ENCODE measurements at places on chromosomes 3 and 15. TPM values are rescaled to one million over a fixed set of nuclear protein-coding genes. Genes with fewer than 3 reads are reported as not detected.
A peak's percentile ranks its signal among the peaks of the same experiment; 100 is the strongest.

ASB14 gene
- polyA plus RNA-seq, result not detected

ZDHHC19 gene
- polyA plus RNA-seq, result 0.92 TPM

IL5RA gene
- 0.22 TPM for polyA plus RNA-seq

LTF gene
- 34.7 TPM for polyA plus RNA-seq

TM4SF4 gene
- polyA plus RNA-seq, result 0.92 TPM

CKMT1A gene
- 19.9 TPM for polyA plus RNA-seq

SCAMP5 gene
- polyA plus RNA-seq, result 29.5 TPM

SLTM gene
- 30.5 TPM for polyA plus RNA-seq

KBTBD13 gene
- not detected for polyA plus RNA-seq

TNNC1 gene
- 86.6 TPM for polyA plus RNA-seq

AMT gene
- 44.1 TPM for polyA plus RNA-seq

PP2D1 gene
- polyA plus RNA-seq, result not detected

DNA sequence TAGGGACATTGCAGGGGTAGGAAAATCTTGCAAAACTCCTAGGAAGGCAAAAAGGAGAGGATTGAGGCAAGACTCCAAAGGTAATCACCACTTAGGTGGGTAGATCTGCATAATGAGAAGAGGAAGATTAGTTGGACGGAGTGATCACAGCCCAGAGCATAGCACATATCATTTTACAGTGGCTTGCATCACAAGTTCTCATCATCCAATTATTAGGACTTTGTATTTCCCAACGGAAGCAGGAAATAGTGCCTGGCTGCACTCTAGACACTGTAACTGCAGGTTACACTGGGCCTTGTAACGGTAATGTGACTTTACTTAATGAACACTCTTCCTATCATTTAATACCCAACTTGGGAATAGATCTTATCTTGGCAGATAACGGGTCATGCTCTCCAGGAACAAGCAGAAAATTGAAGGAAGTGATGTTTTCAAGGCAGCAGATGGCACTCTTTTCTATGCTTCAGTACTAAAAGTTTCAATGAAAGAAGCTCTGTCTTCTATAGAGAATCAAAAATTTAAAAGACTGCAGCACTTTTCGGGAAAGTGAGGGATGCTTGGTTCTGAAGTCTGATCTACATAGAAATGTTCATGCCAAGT lies 101.9 kb upstream of the KCNMB2 start:
- DNase-seq, result no peak

GRCh38 chr15:79724312-79724711 lies 172.5 kb downstream of the MTHFS start:
- no peak for DNase-seq

GRCh38 chr3:14329116-14329830 lies 73.1 kb upstream of the SLC6A6 start:
- peak; percentile 76 for DNase-seq

GRCh38 chr3:36444909-36445308 lies 64.6 kb downstream of the STAC start:
- no peak for DNase-seq

DNA sequence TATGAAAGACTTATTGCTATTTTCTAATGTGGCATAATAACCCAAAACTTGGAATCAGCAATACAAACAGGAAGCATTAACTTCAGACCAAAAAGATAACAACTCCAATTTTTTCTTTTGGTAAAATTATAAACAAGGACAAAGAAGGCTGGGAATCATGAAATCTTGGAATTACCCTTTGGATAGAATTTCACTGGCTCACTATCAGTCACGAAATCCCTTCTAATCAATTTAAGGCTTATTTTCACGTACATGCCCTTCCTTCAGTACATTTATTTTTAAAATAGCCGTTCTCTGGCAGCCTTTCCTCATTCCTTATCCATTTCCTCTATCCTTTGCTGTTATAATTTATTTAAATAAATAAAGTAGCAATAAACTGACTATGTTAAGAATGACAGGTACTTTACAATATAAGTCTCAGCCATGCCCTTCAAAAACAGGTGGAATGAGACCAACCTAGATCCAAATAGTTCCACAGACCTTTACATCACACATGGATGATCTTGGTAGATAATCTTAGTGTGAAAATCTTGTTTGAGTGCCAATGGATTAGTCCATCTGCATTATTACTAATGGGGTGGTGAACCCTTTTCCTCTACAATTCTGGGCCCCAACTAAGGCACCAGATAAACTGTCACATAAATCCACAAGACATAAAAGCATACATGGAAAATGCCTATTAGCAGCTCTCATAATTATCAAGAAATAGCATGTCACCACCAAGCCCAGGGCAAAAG lies 38.9 kb downstream of the ABI3BP start:
- no peak for DNase-seq

GRCh38 chr15:75923756-75924155 lies 20.1 kb downstream of the FBXO22 start:
- DNase-seq, result no peak

GRCh38 chr15:78263907-78264303 lies 457 bp upstream of the DNAJA4 start:
- no peak for DNase-seq

- no peak for DNase-seq
These were observed 16.5 kb downstream of the LMCD1 start for GRCh38 chr3:8518138-8518537.

DNA sequence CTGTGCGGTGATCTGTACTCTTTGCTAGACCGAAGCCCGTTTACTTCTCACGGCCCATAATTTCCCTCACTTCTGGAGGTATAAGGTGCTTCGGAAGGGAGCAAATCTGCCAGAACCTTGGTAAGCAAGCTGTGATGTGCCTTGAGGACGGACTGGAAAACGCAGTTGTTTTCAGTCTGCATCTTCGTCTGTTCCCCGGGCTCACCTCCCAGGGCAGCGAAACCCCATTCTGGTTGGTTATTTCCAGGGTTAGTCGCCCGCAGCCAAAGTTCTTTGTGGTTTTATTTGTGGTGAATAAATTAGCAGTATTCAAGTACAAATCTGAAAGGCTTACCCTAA lies 401 bp downstream of the RAMAC start:
- DNase-seq, result no peak

DNA sequence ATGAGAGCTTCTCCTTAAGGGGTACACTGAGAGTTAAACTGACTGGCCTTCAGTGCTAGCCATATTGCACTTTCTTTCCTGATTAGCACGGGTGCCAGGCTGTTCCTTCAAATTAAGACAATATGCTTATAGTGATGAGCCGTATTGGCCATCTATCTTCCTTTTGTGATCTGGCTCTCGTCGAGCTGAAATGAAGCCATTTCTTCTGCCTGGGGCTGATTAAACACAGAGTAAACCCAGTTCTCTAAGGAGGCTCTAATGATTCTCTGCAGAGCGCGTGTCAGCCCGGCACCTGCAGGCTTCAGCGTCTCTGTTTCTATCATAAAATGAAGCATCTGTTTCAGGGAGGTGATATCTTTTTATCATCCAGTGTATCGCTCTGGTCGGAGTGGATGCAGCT lies 107.5 kb upstream of the NR2F2 start:
- no peak for DNase-seq

DNA sequence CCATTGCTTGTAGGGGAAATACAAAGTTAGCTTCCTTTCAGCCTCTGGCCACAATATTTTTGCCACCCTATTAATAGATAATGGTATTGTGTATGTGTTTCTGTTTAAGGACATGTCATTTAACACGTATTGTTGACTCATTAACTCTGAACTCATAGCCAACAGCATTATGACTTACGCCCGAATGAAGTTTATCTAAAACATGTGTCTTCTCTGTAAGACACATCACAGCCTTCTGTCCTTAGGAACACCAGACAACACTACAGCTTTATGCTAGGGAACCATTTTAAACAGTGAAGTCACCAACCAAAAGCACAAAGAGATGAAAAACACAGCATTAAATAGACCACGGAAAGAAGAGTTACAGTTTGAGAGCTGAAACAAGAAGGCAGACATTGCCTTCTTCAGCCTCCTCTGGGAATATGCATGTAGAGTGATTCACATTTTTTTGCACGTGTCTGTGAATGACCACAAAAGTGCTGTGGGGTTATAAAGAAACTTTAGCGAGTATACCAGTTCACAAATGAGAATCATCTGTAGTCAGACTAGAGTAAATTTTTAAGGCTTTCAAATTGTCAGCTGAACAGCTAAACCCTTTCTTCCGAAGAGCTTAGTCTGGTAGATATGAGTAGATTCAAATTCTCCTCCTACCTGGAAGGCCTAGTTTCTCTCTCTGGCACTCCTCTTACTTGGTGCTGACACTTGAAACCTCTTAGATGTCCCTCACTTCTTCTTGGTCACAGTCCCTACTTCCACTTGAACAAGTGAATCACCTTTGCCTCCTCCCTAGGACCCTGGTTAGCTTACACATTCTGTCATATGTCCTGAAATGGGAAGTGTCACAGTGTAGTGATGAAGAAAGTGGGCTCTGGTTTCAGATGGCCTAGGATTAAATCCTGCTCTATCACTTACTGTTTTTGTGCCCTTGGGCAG lies 32.2 kb downstream of the MCTP2 start:
- no peak for DNase-seq

GRCh38 chr3:16514755-16515353 lies 1.4 kb upstream of the RFTN1 start:
- no peak for DNase-seq

- DNase-seq, result no peak
These were observed 2.8 kb upstream of the GP5 start for GRCh38 chr3:194401868-194402329.

DNA sequence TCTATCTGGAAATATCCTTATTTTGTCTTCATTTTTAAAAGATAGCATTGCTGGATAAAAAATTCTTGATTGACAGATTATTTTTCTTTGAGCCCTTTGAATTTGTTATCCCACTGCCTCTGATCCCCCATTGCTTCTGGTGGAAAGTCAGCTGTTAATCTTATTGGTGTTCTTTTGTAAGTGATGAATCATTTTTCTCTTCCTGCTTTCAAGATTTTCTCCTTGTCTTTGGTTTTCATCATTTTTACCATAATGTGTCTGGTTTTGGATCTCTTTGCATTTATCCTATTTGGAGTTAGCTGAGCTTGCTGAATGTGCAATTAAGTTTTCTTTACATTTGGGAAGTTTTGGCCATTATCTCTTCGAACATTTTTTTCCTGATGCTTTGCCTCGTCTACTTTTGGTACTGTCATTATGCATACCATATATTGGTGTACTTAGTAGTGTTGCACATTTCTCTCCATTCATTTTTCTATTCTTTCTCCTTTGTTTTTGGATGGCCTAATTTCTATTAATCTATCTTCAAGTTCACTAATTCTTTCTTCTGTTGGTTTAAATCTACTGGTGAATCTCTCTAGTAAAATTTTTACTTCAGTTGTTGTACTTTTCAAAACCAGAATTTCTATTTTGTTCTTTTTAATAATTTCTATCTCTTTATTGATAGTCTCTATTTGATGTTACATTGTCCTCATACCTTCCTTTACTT lies 440.0 kb upstream of the PROK2 start:
- DNase-seq, result no peak

GRCh38 chr15:42729409-42729808 lies 7.5 kb downstream of the CDAN1 start:
- no peak for DNase-seq

DNA sequence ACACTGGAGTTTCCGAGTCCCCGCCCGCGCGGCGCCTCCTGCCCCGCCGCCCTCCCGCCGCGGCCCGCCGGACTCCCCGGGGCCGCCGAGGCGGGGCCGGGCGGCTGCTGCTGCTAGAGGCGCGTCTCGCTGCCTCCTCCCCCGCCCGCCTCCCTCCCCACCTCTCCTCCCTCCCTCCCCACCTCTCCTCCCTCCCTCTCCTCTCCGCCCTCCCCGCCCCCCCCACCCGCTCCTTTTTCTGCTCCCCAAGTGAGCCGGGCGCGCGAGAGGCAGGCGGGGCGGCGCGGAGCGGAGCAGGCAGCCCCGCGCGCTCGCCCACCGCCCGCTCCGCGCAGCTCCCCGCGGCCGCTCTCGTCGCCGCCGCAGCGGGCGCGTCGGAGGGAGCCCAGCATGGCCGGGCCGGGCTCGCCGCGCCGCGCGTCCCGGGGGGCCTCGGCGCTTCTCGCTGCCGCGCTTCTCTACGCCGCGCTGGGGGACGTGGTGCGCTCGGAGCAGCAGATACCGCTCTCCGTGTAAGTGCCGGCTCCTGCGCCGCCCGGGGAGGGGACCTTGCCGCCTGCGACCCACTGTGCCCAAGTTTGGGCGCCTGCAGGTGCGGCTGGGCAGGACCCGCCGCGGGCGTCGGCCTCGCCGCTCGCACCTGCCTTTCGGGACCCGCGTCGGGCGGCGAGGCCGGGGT lies at the start of gene CACNA2D3:
Gene CACNA2D3, plus strand, starts transcription at position 229 of the 679 bp plus-strand sequence.
- peak; percentile 74 for DNase-seq

GRCh38 chr3:52171514-52172261 lies 17.5 kb upstream of the POC1A start:
- DNase-seq, result no peak

DNA sequence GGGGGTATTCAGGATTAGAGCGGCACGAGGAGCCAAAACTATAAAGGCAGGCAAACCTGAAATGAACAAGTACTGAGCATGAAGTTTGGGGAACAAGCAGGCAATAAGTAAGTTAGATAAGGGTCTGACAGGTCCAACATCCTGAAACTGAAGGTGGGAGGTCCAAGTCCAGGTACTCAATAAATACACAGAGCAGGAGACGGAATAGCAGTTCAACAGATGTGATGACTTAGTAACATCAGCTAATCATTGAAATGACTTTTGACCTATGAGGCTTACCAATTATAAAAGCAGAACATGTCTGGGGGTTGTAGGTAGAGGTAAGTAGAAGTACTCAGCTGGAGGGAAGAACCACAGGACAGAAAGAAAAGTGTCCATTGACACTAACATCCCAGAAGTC lies 132.8 kb upstream of the PDZRN3 start:
- no peak for DNase-seq

- DNase-seq, result no peak
These were observed 24.3 kb upstream of the SUCLG2 start for GRCh38 chr3:67678665-67679064.

- no peak for DNase-seq
These were observed 8.3 kb upstream of the KCNMB2 start for GRCh38 chr3:178527981-178528380.

DNA sequence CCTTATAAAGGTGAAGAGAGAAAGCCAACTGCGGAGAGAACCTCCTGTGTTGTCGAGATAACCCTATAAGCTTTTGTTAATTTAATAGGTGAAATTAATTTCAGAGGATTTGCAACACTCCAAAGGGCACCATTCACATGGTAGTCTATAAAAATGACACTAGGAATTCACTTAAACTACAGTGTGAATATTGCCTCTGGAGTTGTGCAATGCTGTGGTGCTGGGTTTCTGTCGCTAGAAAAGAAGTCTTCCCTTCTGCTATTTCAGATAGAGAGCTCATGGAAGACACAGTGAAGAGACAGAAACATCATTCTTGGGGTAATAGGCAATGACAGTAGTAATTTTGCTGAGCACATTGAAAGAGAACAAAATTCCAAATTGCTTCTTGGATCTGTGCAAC lies 28.8 kb upstream of the PROK2 start:
- DNase-seq, result no peak

- no peak for DNase-seq
These were observed 14.5 kb downstream of the SETD2 start for GRCh38 chr3:47149339-47149933.

DNA sequence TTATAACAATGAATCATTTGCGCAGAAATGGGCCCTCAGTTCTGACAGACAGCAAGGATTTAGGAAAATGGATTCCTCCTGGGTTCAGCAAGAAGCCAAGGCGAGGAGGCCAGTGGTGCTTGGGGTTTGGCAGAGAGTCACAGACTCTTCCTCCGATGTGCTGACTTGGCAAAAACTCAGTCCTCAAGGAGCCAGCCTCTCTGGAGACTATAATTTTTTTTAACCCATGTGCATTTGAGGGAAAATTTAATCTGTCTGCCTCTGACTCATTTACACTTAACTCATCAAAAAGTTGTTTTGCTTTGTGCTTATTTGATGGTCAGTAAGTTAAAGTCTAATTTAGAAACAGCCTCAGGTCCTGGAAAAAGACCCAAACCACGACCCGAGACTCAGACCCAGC lies 34.2 kb upstream of the SLC24A5 start:
- DNase-seq, result peak; percentile 71
